ENCODE measurements at places on chromosomes 7 and 10.

GRCh38 chr10:101305320-101306241 lies 48.4 kb upstream of the BTRC start:
- DNase-seq = no peak

DNA sequence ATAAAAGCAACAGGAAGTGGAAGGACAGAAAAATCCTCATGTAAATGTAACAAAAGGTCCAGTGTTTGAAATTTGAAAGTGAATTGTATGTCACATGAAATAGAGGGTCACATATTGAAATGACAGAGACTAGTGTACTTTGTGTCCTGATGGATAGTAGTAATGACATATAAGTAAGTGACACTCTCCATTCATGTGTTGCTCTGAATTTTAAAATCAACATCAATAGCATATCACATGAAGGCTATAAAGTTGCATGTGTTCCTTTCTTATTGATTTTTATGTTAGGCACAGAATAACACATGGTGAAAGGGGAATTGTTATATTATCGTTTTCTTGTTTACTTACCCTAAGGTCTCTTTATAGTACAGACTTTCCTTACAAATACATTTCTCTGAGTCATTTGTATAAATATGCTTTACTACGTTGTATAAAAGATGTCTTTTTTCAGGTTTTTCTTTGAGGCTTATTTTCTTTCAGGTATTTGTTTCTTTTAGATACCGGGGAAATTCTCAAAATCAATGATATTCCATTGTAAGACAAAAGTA lies 104.6 kb upstream of the CACNA2D1 start:
- DNase-seq = no peak

- no peak for DNase-seq
Observed at GRCh38 chr7:142469696-142470543, 212.1 kb upstream of the PRSS58 start.

DNA sequence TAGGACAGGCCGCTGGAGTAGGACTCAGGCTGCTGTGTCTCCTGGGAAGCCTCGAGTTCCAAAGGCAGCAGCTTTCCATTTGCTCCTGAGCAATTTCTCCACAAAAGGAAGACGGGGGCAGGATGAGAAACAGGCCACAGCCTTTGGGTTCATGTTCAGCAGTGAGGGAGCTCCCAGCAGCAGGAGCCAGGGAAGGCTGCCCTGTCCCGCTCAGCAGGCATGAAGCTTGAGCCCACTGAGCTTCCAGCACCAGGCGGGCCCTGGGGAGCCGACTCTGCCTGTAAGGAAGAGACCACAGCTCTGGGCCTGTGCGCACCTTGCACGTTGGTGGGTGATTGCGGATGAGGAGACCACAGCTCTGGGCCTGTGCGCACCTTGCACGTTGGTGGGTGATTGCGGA lies 527.2 kb downstream of the TCERG1L start:
- no peak for DNase-seq

DNA sequence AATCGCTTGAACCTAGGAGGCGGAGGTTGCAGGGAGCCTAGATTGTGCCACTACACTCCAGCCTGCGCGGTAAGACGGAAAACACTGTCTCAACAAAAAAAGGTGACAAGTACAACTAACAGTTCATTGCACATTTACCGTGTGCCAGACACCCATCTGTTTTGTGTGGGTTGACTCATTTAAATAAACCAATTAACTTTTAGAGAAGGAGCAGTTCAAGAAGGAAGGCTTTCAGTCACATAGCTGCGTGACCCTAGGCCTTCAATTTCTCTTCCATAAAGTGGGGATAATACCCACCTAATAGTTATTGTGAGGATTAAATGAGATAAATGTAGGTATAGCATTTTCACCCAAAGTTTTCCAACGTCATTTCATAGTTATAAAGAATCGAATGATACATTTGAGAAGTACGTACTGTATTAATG lies 52.3 kb upstream of the KDM7A start:
- no peak for DNase-seq

GRCh38 chr7:49840751-49841405 lies 67.4 kb downstream of the VWC2 start:
- DNase-seq = no peak
